ENCODE measurements at places on chromosomes 1 and 21.

DNA sequence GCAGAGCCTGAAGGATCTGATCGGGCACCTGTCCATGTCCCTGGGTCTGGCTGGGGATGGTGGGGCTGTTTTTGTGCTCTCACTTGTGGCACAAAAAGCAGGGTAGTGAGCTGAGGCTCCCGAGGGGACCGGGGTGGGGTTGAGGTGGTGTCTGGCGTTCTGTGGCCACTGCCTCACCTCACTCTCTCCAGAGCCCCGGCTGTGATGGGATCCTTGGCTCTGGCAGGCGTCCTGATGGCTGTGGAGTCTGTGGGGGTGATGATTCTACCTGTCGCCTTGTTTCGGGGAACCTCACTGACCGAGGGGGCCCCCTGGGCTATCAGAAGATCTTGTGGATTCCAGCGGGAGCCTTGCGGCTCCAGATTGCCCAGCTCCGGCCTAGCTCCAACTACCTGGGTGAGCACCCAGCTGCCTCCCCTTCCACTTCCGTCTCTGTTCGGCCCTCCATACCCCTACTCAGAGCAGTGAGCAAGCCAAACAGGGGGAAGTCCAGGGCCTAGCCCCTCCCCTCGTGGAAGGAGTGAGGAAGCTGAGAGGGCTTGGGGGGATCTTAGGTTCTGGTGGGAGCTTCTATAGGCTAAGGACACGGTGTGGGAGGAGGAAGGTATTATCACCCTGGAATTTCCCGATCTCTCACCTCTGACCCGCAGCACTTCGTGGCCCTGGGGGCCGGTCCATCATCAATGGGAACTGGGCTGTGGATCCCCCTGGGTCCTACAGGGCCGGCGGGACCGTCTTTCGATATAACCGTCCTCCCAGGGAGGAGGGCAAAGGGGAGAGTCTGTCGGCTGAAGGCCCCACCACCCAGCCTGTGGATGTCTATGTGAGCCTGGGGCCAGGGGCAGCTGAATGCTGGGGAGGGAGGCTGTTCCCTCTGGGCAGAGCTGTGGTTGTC is 7.0 kb downstream of the ADAMTSL4 start:
- DNase-seq, result no peak

GRCh38 chr1:46616277-46617107 is at the start of gene MOB3C:
Gene MOB3C, minus strand, starts transcription at chr1:46616811. Its CDS starts 3,490 bp downstream, at chr1:46613321.
- DNase-seq, result peak; percentile 75

DNA sequence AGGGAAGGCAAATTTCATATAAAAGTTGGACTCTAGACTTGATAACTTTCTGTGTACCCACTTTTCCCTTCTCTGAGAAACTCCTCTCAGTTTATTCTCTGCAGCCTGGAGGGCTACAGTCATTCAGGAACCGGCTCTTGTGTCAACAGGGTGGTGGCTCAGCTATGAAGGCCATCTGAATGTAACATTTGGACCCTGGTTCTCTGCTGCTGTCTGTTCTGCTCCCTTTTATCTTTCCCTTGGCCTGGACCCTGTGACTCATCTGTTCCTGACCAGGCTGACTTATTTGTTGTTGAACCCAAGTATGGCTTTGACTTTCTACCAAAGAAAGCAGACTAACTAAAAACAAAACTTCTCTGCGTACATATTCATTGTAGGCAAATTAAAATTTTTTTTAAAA is 75.4 kb downstream of the CENPF start:
- no peak for DNase-seq

DNA sequence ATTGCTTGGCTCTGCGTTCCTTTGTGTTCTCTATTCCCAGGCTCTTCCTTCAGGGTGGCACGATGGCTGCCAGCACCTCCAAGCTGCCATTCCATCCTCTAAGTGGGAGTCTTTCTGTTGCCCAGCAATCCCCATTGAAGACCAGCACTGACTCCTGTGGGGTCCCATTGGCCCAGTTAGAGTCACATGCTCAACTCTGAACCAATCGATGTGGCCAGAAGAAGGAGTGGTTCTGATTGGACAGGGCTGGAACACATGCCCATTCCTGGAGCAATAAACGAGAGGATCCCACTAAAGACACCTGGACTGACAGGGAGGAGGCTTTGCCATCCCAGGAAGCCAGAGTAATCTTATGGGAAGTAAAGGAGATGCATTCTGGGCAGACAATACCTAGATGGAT is 97.2 kb upstream of the IGSF21 start:
- peak; percentile 35 for DNase-seq

DNA sequence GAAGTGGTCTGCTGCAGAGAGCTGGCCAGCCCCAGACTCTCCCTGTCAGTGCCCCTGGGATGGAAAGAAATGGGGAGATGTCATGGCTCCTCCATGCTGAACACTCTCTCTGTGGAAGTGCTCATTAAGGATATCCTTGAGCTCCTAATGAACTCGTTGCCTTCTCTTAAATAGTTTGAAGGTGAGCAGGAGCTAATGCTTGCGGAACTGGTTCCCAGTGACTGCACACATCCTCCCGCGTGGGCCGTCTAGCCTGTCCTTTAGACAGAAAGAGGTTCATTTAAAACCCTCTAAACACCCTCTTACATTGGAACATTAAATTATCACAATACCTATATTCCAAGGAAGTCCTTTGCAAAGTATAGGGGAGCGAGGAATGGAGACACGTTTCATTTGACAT is 5.9 kb upstream of the WDR64 start:
- DNase-seq, result no peak

- no peak for DNase-seq
Measured at GRCh38 chr1:228096416-228097332, 6.5 kb downstream of the C1orf35 start.

- peak; percentile 54 for DNase-seq
Measured at GRCh38 chr1:160739098-160739511, at the start of gene SLAMF7. Gene SLAMF7, plus strand, starts transcription at chr1:160739247. Its CDS starts 55 bp downstream, at chr1:160739302.

DNA sequence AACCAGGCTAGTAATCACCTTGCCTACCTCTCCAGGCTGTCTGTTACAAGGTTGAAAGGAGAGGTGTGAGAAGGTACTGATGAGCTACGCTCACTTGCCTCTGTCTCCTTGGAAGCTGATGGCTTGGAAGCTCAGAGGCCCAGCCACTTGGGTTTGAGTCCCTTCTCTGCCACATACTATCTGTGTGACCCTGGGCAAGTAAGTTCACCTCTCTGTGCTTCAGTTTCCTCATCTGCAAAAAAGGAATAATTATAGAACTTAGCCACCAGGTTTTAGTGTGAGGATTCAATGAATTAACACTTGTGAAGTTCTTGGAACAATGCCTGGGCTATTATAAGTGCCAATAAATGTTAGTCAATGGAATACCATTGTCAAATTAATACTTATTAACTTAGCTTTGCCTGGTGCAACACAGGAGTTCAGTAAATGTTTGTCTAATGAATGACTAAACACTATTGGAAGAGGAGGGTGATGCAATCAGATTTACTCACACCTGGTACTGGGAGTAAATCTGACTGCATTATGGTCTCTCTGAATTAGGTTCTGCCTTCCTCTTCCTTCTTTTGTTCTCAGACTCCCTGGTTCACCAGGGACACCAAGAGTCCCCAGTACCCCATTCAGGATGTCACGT is 55.5 kb downstream of the TRABD2B start:
- DNase-seq, result no peak

DNA sequence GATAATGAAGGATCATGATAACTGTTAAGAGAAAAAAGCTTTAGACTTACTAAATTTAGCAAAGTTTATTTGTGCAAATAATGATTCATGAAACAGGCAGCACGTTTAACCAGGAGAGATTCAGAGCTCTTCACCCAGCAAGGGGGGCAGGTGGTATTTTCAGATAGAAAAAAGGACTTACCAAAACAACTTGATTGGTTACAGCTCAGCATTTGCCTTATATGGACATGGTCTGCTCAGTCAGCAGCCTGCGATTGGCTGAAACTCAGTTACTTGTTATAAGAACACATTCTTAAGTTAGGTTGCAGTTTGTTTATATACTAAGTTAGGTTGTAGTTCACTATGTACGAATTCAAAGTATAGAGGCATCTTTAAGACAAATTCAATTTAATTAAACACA is 165.6 kb downstream of the DUSP10 start:
- no peak for DNase-seq

DNA sequence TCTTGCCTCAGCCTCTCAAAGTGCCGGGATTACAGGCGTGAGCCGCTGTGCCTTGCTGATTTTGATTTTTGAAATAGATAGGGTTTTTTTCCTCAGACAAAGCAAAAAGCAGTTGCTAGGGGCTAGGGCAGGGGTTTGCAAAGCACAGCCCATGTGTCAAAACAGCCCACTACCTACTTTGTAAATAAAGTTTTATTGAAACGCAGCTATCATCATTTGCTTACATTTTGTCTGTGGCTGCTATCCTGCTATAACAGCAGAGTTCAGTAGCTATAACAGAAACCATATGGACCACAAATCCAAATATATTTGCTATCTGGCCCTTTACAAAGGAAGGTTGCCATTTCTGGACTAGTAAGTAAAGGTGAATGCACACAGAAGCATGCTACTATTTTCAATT is 44.8 kb downstream of the NUF2 start:
- DNase-seq, result no peak
